ENCODE measurements at places on chromosomes 13 and 19. TPM values are rescaled to one million over a fixed set of nuclear protein-coding genes. Genes with fewer than 3 reads are reported as not detected.

- no peak for DNase-seq
Measured at GRCh38 chr19:15936173-15936572, 1.8 kb upstream of the CYP4F11 start.

Gene ATP4B
- not detected for total RNA-seq

DNA sequence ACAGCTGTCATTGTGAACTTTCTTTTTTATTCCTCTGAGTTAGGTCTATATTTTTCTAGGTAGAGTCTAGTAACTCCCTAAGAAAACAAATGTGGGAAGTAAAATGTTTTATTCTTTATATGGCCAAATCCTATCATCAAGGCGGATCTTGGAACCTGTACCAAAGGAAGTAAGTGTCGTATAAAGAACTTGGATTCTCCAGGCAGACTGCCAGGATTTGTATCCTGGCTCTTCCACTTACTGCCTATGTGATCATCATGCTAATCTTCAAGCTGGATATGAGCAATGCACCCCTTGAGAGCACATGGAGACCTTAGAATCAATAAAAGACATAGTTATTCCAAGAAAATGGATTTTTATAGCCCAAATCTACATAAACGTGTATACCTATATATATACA lies 286.5 kb downstream of the PCDH17 start:
- DNase-seq: no peak

Gene HSPB6
- total RNA-seq: 20.7 TPM

DNA sequence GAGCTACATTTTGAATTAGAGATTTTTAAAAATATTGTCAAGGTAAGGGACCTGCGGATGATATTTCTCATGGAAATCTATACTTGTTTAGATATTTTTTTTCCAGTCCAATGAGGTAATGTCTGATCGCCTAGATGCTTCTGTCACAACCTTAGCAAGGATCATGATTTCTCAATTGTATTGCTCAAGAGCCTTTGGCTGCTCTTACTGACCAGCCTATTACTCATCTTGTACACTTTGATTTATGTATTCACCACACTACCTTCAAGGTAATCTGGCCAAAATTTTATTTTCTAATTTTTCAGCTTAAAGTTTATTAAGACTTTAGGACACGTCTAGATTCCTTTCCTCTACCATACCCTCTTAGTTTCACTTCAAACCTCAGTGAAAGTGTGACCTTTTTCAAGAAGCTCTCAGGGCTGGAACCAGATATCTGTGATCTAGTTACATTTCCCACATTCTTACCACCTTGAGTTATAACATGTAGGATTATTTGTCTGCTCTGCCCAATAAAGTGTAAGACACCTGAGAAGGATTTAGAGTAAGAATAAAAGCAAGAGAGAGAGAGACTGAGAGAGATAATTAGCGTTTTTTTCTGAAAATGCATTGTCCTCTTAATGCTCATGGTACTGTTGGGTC lies 197.1 kb downstream of the ITGBL1 start:
- peak; percentile 93 for DNase-seq

Gene CAMSAP3
- not detected for total RNA-seq

GRCh38 chr19:54665530-54665929 lies 2.7 kb downstream of the LILRB4 start:
- no peak for DNase-seq

- no peak for DNase-seq
Measured at GRCh38 chr19:30111021-30111855, 169.2 kb downstream of the URI1 start.

Gene TM9SF2
- 165 TPM for total RNA-seq

Gene CGB5
- total RNA-seq: not detected
